ENCODE measurements at places on chromosomes 6 and 20. TPM values are rescaled to one million over a fixed set of nuclear protein-coding genes. Genes with fewer than 3 reads are reported as not detected.

GRCh38 chr6:43455531-43456428 is at the start of gene DLK2:
DLK2 (minus strand) TSS chr6:43455548; CDS start chr6:43454825, 723 bp downstream.
- H3K4me3 ChIP-seq, result peak within 1 kb of the TSS; percentile 89
- peaks cover 15% of the 10 kb centered on the region for H3K4me1 ChIP-seq
- H3K27me3 ChIP-seq, result peaks cover 35% of the 10 kb centered on the region
- peak; percentile 81 for DNase-seq
- peaks cover 16% of the 10 kb centered on the region for H3K36me3 ChIP-seq

DNA sequence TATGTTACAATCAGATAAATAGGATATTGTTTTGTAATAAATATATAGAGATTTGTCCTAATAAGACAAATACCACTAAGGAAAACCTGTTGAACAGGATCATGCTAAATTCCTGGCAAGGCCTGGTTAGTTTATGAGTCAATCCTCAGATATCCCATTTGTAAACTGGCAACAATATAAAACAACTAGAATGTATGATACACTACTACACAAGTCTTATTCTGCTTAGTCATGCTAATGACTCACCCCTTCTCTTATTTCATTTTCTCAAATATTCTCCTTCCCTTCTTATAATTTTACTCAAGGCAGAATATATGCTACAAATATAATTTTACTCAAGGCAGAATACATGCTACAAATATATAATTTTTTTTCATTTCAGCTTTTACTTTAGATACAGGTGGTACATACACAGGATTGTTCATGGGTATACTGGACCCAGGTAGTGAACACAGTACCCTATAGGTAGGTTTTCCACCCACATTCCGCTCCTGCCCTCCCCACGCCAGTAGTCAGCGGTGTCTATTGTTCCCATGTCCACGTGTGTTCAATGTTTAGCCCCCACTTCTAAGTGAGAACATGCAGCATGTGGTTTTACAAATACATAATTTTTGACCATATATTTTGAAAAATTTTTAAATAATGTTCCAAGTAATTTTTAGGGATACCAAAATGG is 6.3 kb downstream of the OSER1 start:
- no peaks in the 10 kb centered on the region for H3K27me3 ChIP-seq
- DNase-seq, result no peak
- H3K36me3 ChIP-seq, result peaks cover 42% of the 10 kb centered on the region

TRIM27 gene
- 64.8 TPM for total RNA-seq

DNA sequence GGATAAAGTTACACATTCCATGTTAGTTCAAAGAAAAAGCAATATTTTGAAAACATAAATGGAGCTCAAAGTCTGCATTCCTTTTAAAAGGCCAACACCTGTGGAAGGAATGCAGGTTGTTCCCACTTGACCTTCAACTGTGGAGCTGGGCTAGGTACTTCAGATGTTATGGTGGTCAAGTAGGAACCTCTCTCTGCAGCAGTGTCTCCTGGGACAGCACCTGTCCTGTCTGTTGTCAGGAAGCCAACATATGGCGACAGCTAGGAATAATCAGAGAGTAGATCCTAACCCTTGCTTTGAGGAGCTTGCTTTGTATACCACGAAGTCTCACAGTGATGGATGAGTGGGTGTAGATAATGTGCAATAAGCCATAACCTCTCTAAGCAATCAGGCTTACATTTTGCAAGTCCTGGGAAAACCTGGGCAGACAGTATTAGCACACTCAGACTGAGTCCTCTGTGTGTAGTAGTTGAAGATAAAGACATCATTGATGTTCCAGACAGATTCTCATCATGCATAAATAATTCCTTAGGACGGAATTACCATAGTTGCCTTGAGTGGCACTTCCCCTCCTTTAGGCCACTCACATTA is 347.5 kb downstream of the PRL start:
- no peak for DNase-seq
- no peak overlapping the region for H3K27ac ChIP-seq
- H3K4me1 ChIP-seq, result peaks cover 14% of the 10 kb centered on the region
- H3K36me3 ChIP-seq, result no peaks in the 10 kb centered on the region
- no peak overlapping the region for H3K4me3 ChIP-seq
- H3K27me3 ChIP-seq, result peaks cover 6% of the 10 kb centered on the region

- no peak for DNase-seq
- H3K36me3 ChIP-seq, result peaks cover 7% of the 10 kb centered on the region
- H3K4me1 ChIP-seq, result peaks cover 8% of the 10 kb centered on the region
- H3K27me3 ChIP-seq, result no peaks in the 10 kb centered on the region
Observed at GRCh38 chr6:116267836-116268588, 11.7 kb downstream of the TSPYL1 start.

Data from activated CD4-positive, alpha-beta T cell treated with anti-CD3 and anti-CD28 coated beads, Interleukin-2, amount 10 ng/mL, durations not matched to agents 24 days and 14 days (primary cell).